ENCODE measurements at places on chromosomes 12 and 14.

DNA sequence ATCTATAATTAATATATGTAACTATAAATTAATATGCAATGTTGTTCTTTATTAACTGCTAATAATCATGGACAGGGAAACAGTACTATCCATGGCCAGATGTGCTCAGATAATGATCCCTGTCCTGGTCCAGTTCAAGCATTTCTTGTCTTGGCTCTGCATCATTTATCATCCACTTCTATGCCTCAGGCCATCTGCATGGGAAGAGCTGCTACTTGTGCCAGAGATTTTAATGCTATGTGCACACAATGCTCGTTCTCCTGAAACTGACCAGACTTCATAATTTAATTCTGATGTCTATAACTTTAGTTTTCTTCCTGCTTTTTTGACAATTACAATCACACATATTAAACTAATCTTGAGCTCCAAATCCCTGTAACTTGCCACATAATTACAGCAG, 11.2 kb upstream of the TMX1 start:
- DNase-seq, result no peak

- DNase-seq, result no peak
Measured at GRCh38 chr14:31380106-31380505, 40.2 kb downstream of the HEATR5A start.

GRCh38 chr12:4261655-4262054, 11.9 kb upstream of the CCND2 start:
- DNase-seq, result no peak

DNA sequence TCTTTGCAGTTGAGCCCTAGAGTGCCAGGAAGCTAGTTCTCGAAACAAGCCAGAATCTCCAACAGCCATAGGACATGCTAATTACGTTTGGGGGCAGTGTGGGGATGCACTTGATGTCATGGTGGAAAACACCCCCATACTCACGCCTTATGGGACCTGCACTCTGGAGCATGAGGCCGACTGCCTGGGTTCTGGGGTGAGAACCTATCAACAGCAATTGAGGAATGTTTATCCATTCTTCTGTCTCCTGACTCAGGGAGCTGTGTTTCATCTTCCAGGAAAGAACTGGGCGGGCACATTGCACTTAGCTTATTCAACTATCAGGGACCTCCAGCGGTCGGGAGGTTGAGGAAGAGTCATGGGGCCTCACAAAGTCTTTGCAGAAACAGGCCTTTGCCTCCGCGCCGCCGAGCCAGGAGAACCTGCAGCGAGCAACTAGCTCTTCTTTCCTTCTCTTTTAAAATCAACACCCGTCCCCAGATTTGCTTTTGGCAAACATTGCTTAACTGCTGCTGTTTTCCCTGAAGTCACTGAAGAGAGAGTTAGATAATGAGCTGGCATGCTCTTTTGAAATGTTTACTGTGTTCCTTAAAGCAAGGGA, 226.1 kb upstream of the DIO3 start:
- DNase-seq, result no peak

- DNase-seq, result peak; percentile 56
Measured at GRCh38 chr12:124555168-124556073, 12.0 kb downstream of the NCOR2 start.

- DNase-seq, result no peak
Measured at GRCh38 chr12:109140560-109140959, 24.2 kb downstream of the ACACB start.

DNA sequence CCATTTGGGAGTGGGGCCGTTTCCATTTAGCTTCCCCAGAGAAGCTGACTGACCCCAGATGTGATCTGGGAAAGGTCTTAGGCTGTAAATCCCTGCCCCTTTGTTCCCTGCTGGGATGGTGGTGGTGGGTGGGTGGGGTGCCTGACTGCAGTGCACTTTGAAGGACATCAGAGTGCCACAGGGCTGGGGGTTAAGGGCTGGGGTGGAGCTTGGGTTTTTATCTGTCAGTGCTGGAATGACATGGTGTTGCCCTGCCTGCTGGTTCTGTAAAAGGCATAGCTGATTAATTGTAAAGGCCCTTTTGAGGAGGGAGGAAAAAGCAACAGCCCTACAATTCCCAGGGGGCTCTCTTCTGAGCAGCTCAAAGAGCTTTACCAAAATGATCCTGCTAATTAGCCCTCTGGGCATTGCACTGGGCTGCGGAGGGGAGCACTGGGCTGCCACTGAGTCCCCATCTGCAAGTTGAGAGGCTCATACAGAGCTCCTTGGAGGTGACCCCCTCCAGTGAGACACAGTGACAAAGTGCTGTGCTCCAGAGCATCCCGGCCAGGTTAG, 21.1 kb downstream of the PLEKHG3 start:
- DNase-seq, result no peak

DNA sequence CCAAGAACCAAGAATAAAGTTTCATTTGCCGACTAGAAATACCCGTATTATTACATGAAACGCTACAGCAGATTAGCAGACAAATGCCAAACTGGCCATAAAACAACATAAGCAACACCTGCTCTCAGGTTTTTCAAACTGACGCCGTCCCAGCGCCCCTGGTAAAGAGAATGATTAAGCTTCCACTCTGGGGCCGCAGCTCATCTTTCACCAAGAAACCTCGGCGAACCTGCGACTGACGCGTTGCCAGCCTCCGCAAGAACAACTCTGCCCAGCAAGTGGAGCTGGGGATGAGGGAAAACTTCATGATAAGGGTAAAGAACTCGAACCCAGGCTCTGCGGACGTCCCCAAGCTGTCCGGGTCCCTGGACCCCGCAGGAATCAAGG, 530 bp downstream of the ARL1 start:
- DNase-seq, result no peak

DNA sequence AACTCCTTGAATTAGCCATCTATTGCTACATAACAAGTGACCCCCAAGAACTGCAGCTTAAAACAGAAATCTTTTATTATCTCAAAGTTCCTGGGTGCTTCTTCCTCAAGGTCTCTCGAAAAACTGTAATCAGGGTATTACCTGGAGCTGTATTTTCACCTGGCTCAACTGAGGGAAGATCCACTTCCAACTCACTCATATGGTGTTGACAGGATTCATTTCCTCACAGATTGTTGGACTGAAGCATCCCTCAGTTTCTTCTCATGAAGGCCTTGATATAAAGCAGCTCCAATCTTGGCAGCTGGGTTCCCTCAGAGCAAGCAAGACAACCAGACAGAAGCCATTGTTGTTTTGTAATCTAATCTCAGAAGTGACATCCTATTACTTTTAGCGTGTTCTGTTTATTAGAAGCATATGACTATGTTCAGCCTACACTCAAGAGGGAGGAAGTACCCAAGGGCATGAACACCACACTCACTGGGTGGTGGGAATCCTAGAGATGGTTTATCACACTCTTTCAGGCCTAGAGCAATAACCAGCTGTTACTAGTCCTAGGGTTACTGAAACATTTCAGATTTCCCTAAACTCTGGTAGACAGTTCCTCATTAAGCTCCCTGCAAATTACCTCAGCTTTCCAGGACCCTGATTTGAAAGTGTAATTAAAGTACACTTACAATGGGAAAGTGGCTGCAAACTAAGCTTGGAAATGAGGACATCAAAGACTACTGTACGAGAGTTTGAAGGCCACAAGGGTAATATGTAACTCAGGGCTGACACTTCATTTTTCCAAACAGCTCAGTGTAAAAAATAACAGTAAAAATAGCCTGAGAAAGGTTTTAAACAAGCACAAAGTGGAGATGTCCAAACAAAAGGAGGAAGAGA, 222.2 kb downstream of the SEC23A start:
- DNase-seq, result no peak

DNA sequence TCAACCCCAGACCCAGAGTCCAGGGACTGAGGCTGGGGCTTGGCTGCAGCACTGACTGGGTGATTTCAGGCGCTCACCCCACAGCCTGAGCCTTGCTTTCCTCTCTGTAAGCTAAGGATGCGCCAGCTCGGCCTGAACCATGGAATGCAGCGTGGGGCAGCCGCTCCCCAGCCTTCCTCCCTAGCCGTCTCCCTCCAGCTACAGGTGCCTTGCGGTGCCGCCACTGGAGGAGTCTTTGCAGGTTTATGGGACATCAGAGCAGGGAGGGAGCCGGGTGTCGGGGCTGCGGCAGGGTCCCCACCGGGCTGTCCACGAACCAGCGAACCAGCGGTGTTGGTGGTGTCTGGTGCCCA, 19.4 kb downstream of the PPP2R5C start:
- DNase-seq, result no peak

DNA sequence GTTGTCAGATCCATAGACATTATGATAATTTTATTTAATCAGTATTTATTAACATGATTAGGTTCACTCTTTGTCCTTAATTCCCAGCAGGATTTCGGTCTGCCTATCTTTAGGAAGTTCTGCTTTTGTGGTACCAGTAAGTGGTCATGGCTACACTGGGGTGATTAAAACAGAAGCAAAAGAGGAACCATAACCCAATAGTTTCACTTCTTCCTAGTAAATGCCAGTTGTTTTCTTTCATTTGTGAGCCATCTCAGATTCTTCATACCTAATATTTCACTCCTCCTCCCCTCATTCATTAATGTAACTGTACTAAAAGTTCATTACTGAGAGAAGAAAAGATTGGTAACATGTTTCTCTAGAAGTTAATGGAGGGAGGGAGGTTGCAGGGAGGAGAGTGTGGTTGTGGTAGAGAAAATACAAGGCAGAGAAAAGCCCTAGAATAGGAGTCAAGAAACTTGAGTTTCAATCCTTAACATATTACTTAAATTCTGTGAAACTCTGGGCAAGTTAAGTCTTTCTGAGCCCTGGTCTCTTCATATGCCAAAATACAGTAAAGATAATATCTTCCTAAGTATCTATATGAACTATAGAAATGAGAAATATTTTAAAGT, 101.2 kb downstream of the PEBP1 start:
- DNase-seq, result no peak

DNA sequence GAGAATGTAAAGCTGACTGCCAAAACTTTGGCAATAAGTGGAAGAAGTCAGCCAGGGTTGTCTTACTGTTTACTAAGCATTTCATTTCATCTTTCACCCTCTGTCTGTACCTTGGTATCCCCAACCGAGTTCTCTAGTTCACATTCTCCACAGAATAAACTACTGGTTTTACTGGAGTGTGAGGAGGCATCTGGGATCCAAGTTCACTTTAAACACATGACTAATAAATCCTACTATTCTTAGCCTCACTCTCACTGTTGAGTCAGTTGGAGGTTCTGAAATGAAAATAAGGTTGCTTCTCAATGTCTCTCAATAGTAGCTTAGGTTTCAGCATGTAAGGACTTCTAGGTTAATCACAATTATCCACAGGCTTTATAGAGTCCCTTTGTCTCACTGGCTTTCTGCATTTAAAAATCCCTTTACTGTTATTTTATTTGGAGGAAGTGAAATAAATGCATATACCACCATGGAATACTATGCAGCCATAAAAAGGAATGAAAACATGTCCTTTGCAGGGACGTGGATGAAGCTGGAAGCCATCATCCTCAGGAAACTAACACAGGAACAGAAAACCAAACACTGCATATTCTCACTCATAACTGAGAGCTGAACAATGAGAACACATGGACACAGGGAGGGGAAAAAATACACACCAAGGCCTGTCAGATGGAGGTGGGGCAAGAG, 95.8 kb downstream of the EPS8 start:
- no peak for DNase-seq

DNA sequence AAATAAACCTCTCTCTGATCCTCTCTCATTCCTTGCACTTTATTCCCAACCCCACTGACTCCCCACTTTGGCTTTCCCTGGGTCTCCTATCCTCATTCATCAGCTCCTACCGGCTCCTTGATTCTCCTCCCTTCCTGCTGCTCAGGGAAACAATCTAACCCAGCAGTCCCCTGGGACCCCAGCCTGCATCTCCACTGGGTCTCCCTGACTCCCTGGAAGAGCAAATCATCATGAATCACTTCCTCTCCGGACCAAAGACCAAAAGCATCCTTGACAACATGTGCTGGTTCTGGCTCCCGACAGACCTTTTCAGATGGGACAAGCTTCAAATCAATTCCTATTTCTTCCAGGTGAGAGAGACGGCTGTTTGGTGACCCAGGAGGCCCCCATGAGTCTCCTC, 76.6 kb downstream of the HSPB8 start:
- DNase-seq, result no peak

- no peak for DNase-seq
Measured at GRCh38 chr12:50550530-50551223, 45.9 kb downstream of the DIP2B start.

DNA sequence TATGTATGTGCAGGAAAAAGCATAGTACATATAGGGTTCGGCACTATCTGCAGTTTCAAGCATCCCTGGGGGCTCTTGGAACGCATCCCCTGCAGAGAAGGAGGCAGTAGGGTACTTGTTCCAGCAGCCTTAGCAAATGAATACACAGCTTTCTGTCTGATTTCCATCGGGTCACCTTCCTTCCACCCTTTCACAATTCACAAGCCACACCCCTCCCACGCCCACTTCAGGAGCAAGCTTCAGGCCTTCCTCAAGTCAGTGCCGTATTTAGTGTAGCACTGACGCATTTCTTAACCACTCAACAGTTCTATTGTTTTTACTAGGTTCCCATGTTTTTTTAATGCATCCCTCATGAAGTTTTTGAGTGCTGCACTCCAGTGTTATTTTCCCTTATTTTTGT, 64.2 kb downstream of the CLMN start:
- DNase-seq, result peak; percentile 82

DNA sequence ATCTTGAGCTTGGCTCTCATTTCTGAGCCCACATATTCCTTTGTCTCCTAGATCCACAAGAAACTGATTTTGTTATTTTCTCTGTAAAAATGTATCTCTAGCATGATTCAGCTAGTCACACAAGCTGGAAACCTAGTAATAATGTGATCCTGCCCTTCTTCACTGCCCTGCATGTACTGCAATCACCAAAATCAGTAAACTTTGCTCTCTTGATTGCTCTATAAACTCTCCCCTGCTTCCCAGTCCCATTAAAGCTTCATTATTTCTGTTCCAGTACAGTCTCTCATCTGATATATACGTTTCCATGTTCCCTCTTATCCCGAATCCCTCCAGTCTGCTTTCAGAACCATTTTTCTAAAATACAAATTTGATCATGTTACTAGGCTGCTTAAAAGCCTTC, 166.5 kb downstream of the MSRB3 start:
- no peak for DNase-seq

DNA sequence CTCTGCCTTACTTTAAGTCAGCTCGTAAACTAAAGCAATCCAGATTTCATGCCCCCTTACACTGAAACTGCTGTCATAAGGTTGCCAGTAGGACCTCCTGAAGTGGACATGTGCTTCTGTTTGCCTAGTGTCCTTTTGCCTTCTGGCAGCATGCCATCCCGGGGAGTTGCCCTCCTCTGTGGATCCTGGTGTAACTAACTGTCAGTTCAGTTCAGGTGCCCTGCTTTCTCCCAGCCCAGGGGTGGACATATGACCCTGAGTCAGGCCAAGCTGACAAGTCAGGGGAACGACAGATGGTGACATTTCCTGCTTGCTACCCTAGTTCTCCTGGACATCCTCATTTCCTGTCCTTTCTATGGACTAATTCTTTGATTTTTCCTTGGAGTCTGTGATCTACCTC, 25.6 kb downstream of the AKAP6 start:
- no peak for DNase-seq

GRCh38 chr12:42936991-42937390, 347.4 kb upstream of the PRICKLE1 start:
- DNase-seq, result no peak

DNA sequence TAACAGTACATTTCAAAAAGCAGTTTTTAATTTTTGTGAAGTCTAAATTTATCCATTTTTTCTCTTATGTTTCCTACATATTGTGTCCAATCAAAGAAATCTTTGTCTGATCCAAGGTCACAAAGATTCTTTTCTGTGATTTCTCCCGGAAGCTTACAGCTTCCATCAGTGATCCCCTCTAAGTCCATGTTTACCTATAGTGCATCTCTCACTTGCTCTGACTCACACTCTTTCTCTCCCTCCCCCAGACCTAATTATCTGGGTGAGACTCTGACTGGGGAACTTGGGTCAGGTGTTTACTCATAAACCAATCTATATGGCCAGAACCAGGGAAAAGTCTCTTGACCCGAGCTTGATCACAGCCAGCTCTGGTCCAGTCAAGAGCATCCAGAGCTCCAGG, 224.4 kb downstream of the SPTSSA start:
- DNase-seq, result no peak
